Activated T-helper 1 cell treated with Interleukin-2 at 50 U/mL for 16 hours (primary cell): ENCODE measurements at places on chromosomes 12 and 14.

- DNase-seq, result no peak
These were observed 41.2 kb downstream of the TMEM116 start for GRCh38 chr12:111971800-111972199.

DNA sequence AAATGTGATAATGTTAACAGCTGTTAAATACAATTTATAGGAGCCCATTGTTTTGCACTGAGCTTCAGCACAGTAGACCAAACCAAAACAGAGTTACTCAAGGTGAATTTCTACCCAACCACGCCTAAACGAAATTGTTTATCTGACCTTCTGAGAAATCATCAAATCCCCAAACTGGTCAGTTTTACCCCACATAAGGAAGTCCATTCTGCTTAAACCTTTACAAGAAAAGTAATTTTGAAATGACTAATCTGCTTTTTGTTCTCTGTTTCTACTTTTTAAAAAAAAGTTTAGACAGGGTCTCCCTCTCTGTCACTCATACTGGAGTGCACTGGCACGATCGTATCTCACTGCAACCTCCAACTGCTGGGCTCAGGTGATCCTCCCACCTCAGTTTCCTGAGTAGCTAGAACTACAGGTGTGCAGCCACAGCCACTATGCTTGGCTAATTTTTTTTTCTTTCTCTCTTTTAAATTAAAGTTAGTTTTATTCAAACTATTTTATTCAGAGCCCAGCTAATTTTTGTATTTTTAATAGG is 1.4 kb upstream of the RNF10 start:
- DNase-seq, result no peak

DNA sequence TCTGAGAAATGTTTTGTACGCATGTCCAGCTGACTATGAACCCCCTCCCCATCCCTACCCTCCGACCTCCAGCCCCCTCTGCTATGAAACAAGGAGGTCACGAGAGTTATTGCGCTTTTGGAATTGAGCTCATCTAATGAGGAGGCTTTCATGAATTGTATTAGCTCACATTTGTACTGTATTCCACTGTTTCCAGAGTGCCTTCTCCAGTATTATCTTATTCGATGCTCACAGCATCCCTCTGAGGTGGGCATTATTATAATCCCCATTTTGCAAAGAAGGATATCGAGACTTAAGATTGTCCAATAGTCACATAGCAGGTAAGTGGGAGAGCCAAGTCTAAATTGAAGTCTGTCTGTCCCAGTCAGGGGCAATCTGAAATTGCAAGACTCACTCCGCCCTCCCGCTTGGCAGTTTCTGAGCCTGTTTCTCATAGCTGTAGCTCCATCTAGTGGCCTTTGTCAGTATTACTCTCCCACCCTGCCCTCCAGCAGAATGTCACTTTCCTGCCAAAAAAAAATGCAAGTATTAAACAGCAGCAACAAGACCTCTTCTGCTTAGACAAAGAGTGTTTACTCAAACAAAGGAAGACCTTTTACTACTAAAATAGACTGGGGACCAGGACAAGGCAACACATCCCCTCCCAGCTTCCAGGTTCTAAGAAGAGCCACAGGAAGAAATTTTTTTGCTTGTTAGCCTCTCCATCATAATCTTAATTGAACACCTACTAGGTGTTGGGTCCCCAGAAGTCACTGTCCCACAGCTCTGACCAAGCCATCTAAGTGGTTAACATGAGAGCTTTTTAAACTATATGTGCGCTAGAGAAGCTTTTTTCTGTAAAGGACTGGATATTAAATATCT is 48.6 kb upstream of the TMEM233 start:
- DNase-seq, result peak; percentile 5

GRCh38 chr14:104805326-104805678 is 4.4 kb downstream of the ZBTB42 start:
- DNase-seq, result no peak
